Activated CD8-positive, alpha-beta T cell treated with anti-CD3 and anti-CD28 coated beads, Interleukin-2, amount 10 ng/mL, durations not matched to agents 7 days and 5 days (primary cell): ENCODE measurements at places on chromosomes 4 and X.

GRCh38 chrX:118943102-118943501 is 31.3 kb upstream of the LONRF3 start:
- no peak for DNase-seq
- no peaks in the 10 kb centered on the region for H3K4me1 ChIP-seq
- no peaks in the 10 kb centered on the region for H3K36me3 ChIP-seq
- no peak overlapping the region for H3K27ac ChIP-seq
- no peak overlapping the region for H3K4me3 ChIP-seq

DNA sequence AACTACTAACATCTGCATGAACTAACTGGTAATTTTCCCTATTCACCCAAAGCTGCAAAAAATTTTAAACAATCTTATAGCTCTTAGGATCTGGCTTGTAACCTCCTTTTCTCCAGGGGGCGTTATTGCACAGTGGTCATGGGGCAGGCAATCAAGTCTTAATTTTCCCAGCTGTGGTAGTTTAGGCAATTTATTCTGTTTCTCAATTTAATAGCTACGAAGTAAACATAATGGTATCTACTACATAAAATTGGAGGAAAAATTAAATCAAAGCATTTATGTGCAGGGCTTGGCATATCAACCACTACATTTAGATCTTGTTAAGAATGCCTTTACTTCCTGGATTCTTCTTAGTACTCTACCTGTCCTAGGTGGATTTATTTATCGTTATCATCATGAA is 137.4 kb upstream of the GUCY1A1 start:
- H3K36me3 ChIP-seq: no peaks in the 10 kb centered on the region
- H3K4me3 ChIP-seq: no peak overlapping the region
- no peaks in the 10 kb centered on the region for H3K4me1 ChIP-seq
- H3K27me3 ChIP-seq: peaks cover 2% of the 10 kb centered on the region

DNA sequence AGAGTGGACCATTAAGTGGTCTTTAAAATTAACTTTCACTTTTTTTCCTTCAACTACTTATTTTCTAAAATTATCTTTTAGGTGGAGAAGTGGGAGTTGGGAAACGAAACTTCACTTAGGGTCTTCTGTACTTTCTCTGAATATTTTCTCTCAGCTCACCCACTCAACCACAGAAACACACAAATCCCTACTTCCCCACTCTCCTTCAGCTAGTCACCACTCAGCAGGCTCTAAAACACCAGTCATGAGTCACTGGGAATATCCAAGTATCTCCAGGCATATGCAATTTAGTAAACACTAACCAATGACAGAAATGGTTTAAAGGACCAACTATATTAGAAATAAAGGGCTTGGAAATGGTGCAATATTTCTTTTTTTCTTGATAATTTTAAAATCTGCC is 153.0 kb upstream of the RPS6KA6 start:
- DNase-seq: no peak
- no peaks in the 10 kb centered on the region for H3K36me3 ChIP-seq
- H3K27ac ChIP-seq: no peak overlapping the region
- H3K27me3 ChIP-seq: no peaks in the 10 kb centered on the region
- H3K4me1 ChIP-seq: no peaks in the 10 kb centered on the region
- H3K4me3 ChIP-seq: no peak overlapping the region

DNA sequence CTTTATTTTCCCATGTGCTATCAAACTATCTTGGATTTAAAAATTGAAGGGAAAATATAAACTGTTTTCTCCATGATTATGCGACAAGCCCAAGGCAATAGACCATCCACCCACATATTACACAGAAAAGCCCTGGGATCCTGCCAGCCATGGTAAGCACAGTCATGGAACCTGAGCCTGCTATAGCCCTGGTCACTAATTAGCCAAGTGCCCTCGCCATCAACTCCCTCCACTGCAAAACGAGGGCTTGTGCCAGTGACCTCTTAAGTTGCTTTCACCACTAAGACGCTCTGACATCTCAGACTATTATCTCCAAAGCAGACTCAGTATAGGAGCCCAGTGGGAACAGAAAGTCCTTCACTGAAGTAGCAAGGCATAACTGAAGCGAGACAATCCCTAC is 69.2 kb downstream of the NLGN4X start:
- H3K36me3 ChIP-seq: no peaks in the 10 kb centered on the region
- no peaks in the 10 kb centered on the region for H3K27me3 ChIP-seq
- no peak for DNase-seq

DNA sequence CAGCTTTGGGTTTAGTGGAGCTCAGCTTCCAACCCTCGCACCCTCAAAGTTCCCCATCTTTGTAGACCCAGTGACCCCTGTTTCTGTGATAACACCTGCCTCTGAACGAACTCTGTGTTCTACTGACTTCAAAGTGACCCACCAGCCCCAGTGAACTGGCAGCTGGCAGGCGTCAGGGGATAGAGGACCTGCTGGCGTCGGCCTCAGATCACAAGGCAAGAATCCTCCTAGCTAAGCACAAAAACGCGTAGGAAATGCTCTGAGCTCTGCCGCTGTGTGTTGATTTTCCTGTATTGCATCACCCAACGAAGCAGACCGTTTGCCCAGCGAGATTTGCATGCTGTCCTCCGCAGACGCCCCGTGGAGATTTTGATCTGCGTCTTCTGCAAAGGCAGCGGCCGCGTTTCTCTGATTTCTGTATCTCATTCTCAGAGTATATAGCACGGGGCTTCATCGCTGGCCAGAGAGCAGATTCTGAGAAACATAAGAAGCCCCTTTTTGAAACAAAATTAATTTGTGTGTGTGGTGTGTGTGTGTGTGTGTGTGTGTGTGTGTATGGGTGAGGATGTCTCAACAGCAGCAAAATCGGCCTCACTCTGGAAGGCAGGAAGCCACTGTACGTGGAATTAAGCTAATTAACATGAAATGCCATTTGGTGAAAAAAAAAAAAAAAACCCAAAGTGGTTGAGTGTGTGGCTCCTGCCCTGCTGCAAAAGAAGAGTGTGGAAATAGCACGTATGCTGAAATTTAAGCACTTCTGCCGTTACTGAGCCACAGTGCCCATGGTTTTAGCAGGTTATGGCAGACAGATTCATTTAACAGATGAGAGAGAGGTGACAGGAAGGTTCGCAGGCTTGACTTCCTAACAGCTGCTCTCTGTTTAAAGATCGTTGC is 29.2 kb upstream of the ASMTL start:
- peaks cover 77% of the 10 kb centered on the region for H3K36me3 ChIP-seq
- peak overlapping the region; percentile 82 for H3K4me3 ChIP-seq
- peak; percentile 91 for DNase-seq
- H3K4me1 ChIP-seq: peaks cover 84% of the 10 kb centered on the region

DNA sequence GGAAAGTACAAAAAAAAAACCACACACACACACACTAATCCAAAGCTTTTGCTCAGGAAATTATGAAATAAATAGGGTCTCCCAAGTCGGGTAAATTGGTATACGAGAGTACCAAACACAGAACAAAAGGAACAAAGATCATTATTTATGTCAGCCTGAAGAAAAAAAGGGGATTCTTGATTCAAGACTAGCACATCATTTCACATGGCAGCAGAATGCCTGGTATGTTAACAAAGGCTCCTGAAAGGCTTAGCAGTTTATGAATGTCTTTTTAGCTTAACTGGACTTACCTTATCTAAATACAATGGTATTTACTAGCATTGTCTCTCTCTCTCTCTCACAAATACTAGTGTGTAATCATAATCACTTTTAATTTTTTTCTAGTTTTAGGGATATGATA is 11.3 kb downstream of the RAP2C start:
- no peak overlapping the region for H3K27ac ChIP-seq
- H3K36me3 ChIP-seq: peaks cover 28% of the 10 kb centered on the region
- DNase-seq: no peak

DNA sequence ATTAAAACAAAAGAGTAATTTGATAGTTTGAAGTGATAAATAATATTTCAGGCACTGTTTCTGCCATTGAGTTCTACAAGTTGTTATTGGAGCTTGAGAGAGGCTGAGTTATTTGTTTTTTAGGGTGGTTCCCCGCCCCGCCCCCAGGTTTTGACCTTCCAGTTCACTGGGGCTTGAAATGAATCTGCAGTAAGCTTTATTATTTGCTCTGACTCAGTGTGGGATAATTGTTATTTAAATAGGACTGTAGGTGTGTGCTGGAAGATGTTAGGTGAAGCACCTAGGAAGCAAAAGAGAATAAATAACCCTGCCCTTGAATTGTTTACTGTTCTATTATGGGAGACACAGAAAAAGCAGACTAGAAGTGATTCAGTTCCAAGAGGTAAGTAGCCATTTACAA is 81.2 kb upstream of the KCNIP4 start:
- no peak overlapping the region for H3K27ac ChIP-seq
- H3K4me1 ChIP-seq: no peaks in the 10 kb centered on the region
- H3K4me3 ChIP-seq: no peak overlapping the region

DNA sequence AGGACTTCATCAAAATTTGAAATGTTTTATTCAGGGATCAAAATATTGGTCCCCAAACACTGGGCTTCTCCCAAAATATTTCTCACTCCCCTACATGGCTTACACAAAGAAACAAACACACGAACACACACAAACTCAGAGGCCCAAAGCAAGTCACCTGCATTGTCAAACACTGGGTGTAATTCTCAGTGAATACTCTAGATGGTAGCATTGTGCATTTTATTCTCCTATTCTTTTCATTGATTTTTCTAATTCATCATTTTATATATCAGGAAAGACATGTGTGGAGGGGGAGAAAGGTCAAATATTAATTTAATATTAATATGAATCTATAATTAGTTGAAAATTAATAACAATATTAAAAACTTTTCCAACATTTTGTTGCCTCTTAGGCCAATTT is 72.3 kb upstream of the TNMD start:
- H3K27me3 ChIP-seq: peaks cover 2% of the 10 kb centered on the region
- H3K4me1 ChIP-seq: no peaks in the 10 kb centered on the region
- H3K27ac ChIP-seq: no peak overlapping the region
- H3K4me3 ChIP-seq: no peak overlapping the region

DNA sequence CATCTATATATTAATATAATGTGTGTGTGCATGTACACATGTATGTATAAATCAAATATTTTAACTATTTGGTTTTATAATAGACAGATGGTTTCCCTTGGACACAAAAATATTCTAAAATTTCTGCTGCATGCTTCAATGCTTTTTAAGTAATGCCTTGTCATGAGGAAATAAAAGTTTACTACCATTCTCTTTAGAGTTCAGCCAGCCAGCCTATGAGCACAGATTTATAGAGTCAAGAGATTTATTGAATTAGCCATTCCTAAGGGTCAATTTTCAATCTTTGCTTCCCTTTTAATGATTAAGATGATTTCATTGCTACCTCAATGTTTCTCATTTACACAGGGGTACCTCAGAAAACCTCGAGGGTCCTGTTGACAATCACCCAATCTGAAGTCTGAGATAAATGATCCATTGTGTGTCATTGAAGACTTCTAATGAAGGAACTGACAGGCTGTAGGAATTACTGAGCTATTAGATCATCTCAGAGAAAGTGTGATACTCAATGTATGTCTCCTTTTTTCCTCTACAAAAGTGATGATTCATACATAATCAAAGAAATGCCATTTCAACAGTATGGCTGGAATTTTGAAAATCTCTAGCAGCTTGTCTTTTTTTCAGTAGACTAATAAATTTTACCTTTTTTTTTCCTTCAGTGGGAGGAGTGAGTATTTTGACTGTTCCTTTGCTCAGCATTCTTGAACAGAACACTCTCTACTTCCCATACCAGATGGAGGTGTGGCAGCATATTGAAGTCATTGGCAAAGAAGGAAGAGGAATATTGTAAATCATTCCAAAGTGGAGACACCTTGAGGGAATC is 222.6 kb upstream of the PCDH18 start:
- no peaks in the 10 kb centered on the region for H3K36me3 ChIP-seq
- H3K27me3 ChIP-seq: no peaks in the 10 kb centered on the region
- no peaks in the 10 kb centered on the region for H3K4me1 ChIP-seq
- H3K4me3 ChIP-seq: no peak overlapping the region

DNA sequence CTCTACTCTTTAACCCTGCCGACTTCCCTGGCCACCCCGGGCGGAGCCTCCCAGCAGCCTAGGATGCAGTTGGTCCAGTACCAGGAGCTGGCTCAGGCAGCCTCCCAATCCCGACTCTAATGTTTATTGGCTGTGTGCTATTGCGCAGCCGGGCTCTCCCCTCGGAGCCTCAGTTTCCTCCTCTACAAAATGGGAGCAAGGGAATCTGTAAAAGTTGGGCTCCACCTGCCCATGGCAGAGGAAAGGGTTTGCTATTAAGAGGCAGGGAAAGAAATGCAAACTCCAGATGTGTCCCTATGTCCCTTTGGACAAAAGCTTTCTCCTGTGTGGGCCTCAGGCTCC is 140.8 kb upstream of the PJA1 start:
- no peak overlapping the region for H3K4me3 ChIP-seq
- DNase-seq: no peak
- no peak overlapping the region for H3K27ac ChIP-seq
- no peaks in the 10 kb centered on the region for H3K4me1 ChIP-seq
- no peaks in the 10 kb centered on the region for H3K36me3 ChIP-seq

DNA sequence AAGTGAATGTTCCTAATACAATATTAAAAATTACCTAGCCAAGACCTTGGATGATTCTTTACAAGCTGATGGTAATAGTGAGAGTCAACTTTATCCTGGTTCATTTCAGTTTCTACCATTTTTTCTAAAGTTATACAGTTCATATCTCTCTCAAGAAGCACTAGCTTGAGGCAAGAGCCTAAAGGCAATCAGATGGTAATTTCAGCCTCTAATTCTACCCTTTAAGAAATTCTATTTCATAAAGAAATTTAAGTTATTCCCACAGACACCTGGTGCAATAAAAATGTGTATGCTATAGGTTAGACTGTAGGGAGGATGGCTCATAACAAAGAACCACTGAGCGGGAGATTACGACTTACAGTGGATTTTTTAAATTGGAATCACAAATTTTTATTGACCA is 984.2 kb upstream of the ADGRL3 start:
- no peaks in the 10 kb centered on the region for H3K27me3 ChIP-seq
- H3K4me3 ChIP-seq: no peak overlapping the region
- H3K27ac ChIP-seq: no peak overlapping the region
- H3K4me1 ChIP-seq: no peaks in the 10 kb centered on the region

GRCh38 chr4:85607624-85608023 is 132.7 kb downstream of the ARHGAP24 start:
- H3K27me3 ChIP-seq: no peaks in the 10 kb centered on the region
- H3K36me3 ChIP-seq: no peaks in the 10 kb centered on the region
- no peaks in the 10 kb centered on the region for H3K4me1 ChIP-seq

DNA sequence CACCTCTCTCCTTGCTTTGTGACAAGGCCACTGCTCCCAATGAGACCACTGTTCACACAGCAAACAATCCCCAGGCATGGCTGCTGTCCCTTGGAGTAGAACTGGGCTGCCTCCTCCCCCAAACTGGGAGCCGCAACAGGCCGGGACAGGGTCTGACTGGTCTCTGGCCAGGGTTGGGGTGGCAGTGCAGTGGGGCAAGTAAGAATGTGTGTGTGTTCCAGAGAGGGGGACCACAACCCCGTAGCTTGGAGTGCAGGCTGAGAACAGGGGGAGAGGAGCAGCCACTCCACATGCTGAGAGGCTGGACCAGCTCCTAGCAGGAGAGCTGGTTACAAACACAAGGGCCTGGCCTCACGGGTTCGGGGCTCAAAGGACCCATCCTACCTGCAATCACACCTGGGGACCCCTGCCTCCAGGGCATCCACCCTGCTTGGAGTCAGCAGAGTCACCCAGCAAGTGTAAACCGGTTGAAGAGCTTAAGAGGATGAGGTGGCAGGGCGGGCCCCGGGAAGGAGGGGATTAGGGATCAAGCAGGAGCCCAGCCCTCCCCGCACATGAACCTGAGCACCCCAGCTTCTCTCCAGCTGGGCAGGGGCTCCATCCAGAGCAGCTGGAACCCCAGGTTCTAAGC is 3.8 kb upstream of the ZNF185 start:
- peaks cover 34% of the 10 kb centered on the region for H3K27me3 ChIP-seq
- no peaks in the 10 kb centered on the region for H3K4me1 ChIP-seq
- DNase-seq: no peak
- no peak overlapping the region for H3K27ac ChIP-seq
